ENCODE measurements at places on chromosomes 3 and 15.

DNA sequence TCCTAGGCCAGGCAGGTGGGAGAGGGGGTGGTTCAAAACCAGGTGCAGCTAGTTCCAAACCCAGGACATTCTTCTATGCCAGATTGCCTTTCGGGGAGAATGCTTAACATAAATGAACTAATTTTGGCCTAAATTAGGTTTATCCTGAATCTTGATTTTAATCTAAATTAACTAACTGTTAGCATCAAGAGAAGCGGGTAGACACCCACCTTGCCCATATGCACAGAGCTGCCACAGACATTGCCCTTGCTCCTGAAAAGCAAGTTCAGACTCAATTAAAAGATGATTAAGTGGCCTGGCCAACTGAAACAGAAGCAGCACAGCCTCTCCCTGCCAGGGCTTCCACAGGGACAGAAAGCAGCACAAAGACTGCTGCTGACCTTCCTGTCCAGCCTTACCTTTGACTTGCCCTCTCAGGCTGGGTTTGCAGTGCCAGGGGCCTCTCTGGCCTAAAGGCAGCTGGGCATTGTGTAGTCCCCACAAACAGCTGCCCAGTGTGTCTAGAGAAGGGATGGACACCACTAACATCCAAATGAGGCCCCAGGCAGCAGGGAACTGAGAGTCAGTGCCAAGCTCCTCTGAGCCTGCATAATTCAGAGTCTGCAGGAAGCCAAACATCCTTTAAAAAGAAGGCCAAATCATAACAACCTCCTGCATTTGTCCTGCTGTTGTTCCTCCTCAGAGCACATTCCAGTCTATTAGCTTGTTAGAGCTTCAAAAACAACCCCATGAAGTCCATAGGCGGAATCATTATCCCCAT is 15.4 kb upstream of the OXTR start:
- no peak for DNase-seq

GRCh38 chr15:66609876-66610275 is 44.1 kb upstream of the LCTL start:
- no peak for DNase-seq

DNA sequence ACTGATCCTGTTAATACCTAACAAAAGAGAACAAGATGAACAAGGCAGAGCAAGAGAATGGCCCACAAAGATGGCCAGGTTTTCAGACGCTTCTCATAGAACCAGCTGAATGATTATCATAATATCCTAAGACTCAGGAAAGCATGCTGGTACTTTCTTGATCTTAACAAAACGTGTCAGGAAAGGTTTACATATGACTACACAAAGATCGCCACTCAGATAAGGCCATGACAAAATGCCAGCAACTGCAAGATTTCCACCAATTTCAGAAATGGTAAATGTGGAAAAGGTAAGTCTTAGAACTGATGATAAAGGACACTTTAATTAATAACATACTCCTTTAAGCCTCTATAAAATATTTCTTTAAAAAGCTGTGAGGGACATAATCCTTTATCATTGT is 108.8 kb downstream of the DLG1 start:
- DNase-seq, result peak; percentile 8

DNA sequence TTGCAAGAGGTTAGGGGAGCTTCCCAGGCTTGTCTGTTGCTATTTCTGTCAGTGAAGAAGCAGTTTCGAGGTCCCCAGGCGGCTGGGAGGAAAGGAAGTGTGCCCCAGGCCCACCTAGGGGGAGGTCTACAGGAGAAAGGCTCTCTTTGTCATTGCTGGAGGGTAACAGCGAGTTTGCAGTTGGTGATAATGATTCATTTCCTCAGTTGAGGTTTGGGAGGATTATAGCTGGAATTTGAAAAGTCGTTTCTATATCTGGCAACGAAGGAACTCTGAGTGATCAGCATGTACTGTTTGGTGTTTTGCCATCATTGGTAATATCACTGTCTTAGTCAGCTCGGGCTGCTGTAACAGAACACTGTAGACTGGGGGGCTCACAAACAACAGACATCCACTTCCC is 65.5 kb upstream of the UBE3A start:
- DNase-seq, result no peak

DNA sequence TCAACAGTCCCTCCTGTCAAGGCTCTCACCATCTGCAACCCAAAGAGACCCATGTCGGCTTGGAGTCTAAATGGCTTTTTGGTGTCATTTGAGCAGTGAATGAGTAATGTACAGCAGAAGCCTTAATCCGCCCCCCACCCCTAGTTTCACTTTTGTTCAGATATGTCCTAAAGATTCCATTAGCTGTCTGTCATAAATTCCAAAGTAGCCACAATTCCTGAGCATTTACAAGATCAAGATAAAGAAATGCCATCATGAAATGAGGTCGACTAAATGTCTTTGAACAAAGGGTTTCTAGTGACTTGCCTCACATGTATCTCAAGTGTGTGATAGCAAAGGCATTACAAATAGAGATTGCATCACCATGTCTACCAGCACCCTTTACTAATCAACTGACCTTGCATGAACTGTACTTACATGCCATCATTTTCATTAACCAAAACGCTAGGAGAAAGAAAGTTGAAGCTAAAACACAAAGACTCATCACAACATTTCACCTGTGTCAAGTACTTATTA is 123.8 kb upstream of the PHLDB2 start:
- no peak for DNase-seq

DNA sequence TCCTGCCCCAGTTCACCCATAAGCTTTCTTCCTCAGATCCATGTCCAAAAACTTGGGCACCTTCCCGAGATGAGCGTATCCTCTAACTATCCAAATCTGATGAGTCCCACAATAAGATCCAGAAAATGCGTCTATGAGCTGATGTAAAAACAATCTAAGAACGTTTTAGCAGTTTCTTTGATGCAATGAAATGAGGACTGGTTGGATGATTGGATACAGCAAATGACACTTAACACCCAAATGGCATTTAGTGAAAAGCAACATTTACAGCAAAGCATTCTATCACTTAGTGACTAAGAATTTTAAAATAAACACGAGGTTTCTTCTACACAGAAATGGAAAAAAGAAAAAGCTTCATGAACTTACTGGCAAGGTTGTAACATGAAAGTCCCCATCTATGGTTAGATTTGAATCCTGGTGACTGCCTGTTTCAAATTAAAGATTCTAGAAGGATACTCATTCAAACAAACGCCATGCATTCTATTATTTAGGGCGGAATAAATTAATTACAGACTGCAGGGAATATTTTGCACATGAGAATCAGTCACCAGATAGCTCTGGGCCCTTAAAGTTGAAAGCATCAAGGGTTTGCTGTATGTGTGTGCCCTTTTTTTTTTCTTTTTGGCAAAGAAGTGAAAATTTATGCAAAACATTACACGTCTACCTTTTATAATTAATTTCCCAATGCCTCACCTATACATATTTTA is 598.6 kb downstream of the FOXP1 start:
- DNase-seq, result no peak

DNA sequence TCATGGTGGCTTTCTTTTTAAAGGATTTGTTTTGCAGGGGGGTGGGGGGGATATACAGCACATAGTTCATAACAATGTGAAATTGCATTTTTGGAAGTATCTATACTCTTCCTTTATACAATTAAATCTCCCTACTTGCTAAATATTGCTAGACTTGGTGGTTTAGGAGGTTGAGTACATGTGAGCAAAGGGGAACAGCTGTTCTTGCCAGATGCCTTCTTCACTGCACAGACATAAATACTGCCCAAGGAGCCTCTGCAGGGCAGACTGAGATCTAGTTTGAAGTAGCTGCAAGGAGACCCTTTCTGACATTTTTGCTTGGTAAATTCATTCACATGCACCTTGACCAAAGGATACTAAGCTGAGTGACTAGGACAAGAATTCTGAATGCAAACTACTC is 228.6 kb upstream of the IL12A start:
- DNase-seq, result no peak

- DNase-seq, result no peak
Observed at GRCh38 chr3:136804141-136804540, 14.8 kb upstream of the SLC35G2 start.

- DNase-seq, result no peak
Observed at GRCh38 chr15:68265081-68265480, 12.5 kb upstream of the FEM1B start.

GRCh38 chr3:30954426-30954825 is 60.0 kb upstream of the GADL1 start:
- no peak for DNase-seq

DNA sequence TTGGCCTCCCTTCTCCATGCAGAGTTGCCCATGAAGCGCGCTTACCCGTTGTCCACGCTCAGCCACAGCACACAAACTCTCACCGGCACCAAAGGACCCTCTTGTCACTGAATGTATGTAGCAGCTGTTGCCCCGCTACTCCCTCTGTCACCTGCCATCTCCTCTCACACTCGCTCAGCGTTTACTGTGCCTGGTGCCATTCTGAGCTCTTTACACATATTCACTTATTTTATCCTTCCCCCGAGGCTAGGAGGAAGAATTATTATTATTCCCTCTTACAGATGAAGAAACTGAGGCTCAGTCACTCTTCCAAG is 41.7 kb upstream of the PRR23E start:
- DNase-seq, result no peak

DNA sequence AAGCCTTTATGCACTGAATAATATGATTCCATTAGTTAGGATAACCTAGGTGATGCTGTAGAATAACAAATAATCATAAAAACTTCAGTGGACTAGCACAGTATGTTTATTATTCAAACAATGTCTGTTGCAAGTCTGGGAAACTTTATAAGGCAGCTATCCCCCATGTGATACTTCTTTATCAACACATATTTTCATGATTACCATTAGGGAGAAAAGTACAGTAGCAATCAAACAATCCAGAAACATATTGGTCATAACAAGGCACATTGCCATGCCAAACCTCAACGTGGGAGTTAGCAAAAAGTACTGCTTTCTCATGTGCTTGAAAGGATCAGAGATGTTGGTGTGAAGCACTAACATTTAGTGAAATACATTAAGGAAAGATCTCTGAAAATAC is 35.5 kb downstream of the EOMES start:
- DNase-seq, result no peak

GRCh38 chr3:55060896-55061719 is 133.2 kb upstream of the LRTM1 start:
- DNase-seq, result no peak

- DNase-seq, result no peak
Observed at GRCh38 chr15:100350434-100351226, 8.9 kb upstream of the ADAMTS17 start.

- no peak for DNase-seq
Observed at GRCh38 chr3:56887402-56888025, 85.8 kb upstream of the ARHGEF3 start.

DNA sequence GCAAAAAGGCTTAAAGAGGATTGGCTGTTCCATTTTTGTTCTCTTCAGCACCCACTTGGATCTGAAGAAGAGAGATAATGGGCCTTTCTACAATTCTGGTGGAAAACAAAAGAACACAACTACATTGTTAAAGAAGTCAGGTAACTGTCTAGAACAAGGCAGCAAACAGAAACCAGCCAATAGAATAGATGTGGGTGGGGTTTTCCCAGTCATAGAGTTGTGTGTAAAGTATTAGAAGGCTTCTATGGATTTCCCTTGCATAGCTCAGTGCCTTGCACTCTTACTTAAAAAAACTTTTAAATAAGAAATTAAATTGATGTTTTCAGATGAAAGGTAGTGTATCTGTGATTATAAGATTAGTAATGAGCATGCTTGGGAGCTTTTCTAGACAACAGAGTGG is 462.7 kb upstream of the ATP11B start:
- no peak for DNase-seq

DNA sequence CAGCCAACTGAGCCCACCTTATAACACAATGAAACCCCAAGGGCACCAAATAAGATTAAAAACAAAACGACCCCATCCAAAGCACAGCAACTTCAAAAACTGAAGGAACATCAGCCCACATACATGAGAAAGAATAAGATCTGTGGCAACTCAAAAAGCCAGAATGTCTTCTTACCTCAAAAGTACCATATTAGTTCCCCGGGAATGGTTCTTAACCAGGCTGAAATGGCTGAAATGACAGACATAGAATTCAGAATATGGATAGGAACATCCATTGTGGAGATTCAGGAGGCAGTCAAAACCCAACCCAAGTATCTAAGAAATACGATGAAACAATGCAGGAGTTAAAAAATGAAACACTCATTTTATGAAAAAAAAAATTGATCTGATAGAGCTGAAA is 222.3 kb downstream of the SCAPER start:
- DNase-seq, result no peak

- peak; percentile 45 for DNase-seq
Observed at GRCh38 chr3:158649791-158650190, 5.5 kb downstream of the GFM1 start.

DNA sequence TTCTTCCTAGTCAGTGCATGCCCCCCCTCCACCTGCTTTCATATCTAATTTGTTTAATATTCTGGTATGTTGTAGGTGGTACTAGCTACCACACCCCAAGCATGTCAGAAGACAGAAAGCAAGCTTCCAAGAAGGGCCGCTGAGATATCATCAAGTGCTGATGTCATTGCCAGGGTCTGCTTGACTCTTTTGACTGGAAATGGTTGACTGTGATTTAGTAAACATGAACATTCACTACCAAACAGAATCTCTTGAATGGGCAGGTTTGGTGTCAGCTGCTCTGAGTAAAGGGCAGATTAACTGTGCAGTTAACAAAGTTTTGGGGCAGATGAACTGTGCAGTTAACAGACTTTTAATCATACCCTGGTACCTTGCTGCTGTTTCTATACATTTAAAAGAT is 244.2 kb upstream of the SATB1 start:
- no peak for DNase-seq

- DNase-seq, result no peak
Observed at GRCh38 chr3:175246234-175246633, 387.1 kb downstream of the NAALADL2 start.

DNA sequence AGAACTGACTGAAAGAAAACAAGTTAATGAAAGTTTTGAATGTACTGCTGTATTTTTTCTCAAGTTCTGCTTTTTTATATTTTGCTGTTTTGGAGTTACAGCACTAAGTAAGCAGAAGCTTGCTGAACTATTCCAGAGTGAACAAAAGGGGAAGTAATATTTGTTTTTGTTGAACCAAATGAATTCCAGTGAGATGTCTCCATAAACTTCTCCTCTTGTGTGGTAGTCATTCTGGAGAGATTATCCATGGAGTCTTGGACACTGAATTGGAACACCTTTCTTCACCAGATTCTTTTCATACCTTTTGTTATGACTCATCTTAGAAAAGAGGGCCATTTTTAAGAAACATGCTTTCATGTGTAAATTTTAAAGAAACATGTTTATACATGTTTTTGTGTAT is 8.8 kb downstream of the ANKUB1 start:
- DNase-seq, result no peak

DNA sequence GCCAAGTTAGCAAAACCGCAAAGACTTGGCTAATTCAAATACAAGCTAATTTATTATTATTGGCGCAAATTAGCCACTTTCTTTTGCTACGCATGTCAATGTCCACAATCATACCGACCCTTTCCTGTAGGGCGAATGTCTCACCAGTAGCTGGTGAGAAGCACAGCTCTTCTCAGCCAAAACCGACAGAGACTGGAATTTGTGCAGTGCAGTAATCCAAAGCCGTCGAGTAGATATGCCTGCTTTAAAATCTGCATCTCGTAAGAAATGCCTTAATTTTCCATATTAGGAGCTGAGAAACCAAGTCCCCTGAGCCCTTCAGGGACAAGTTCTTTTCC is 614 bp upstream of the MINDY2 start:
- peak; percentile 78 for DNase-seq

All from erythroblast (primary cell).